Non-pigmented ciliary epithelial cell (primary cell): ENCODE measurements at places on chromosomes 2 and 18.

- DNase-seq, result no peak
These were observed 1.4 kb downstream of the TGIF1 start for GRCh38 chr18:3451183-3451988.

DNA sequence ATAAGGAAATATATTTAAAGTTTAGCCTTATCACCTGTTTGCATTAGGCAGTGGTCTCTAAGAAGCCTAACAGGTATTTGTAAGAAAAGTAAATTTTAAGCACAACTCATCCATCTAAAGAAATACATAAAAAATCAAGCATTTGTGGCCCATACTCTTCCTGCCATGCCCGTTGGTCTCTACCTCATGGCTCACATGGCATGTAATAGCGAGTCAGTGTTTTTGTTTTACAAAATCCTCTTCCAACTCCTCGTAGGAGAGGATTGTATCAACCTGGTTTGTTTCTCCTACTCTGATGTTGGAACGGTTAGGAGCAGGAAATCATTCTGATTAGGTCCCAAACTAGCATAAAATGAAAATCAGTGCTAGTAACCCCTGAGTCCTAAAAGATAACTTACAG lies 91.8 kb downstream of the FMNL2 start:
- no peak for DNase-seq

GRCh38 chr2:84830095-84830494 lies 50.8 kb downstream of the TRABD2A start:
- DNase-seq, result no peak

GRCh38 chr2:84443477-84443876 lies 15.6 kb downstream of the SUCLG1 start:
- DNase-seq, result no peak

DNA sequence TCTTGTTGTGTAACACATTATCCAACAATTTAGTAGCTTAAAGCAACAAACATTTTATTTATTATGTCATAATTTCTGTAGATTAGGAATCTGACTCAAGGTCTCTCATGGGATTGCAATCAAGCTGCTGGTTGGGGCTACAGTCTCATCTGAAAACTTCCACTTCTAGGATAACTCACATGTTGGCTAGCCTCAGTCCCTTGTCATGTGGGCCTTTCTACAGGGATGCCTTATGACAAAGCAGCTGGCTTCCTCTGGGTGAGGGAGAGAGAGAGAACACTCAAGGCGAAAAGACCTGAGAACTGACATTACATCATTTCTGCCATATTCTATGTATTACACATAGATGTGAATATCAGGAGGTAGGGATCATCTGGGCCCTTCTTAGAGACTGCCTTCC lies 317.9 kb upstream of the VRK2 start:
- no peak for DNase-seq

DNA sequence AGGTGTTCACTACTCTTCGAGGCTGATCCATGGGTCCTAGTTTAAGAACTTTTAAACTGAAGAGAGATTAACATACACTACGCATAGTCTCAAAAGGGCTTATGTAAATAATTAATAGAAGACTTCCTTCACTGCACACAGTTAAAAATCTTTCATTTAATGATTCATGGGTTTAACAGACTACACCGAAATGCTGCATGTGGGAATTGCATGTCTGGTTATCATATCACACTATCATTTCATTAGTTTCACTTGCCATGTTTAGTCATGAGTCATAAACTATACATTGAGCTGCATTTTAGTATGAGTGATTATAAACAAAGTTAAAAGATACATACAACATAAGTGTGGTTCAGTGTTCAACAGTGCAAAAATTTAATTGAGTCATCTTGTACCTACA lies 31.2 kb downstream of the GLS start:
- no peak for DNase-seq

- no peak for DNase-seq
These were observed 7.1 kb downstream of the CAPN13 start for GRCh38 chr2:30800159-30800558.

DNA sequence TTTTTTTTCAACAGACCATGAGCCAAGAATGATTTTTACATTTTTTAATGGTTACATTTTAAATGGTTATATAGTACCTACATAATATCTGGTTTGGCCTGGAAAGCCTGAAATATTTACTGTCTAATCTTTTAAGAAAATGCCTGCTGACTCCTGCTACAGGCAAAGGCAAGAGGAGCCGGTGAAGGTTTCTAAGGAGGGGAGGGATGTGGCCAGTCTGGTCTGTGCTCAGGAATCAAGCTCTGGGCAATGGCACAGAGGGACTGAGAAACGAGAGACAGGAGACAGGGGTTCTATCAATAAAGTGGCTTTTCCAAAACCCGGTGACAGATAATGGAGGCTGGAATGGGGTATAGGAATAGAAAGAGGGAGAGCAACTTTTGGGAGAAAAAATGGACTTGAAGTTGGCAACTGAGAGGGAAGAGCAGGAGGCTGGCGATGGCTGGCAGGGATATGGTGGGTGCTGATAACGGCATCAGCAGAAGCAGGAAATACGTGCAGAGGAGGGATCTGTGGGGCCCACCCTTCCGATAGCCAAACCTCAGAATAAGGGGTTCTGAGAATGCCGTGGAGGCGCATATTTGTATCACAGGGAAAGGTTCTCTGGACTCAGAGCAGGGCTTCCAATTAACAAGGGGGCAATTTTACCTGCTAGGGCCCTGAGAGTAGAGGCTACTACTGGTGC lies 64.0 kb upstream of the DNMT3A start:
- DNase-seq, result no peak

DNA sequence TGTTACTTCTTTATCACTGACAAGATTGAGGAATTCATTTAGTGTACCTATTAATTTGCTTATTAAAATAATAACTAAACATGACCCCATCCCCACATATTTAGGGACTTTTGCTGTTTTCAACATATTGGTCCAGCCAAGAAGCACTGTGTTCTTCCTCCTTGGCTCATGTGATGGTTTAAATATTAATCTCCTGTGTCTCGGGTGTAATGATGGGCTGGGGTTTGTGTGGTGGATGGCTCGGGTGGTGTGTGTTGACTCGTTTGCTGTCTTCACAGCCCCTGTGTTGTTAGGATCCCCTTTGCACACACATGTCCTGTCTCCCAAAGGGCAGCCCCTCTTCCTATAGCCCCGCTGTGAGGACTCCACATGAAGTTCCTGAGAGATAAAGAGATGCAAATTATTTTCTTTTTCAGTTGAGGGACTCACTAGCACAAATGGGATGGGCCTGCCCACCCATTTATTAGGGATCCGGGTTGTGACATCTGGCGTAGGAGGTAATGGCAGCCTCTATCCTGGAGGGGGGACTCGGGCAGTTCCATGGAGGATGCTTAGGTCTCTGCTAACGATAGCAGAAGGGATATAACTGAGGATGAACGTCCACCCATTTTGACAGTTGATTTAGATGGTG lies 53.4 kb downstream of the FHOD3 start:
- no peak for DNase-seq

- no peak for DNase-seq
These were observed 14.4 kb downstream of the PHLPP1 start for GRCh38 chr18:62729487-62730386.

DNA sequence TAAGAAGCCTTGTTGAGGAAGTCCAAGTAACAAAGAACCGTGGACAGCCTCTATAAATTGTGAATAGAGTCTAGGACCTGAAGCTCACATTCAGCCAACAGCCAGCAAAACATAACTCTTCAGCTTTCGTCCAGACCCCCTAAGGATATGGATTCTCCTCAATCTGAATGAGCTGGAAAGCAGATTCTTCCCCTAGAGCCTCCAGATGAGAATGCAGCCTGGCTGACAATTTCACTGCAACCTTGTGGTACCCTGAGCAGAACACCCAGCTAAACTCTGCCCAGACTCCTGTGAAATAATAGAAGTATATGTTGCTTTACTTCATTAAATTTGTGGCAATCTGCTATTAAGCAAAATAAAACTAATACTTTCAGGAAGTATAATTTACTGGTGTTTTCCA lies 483.5 kb upstream of the SLC8A1 start:
- no peak for DNase-seq

DNA sequence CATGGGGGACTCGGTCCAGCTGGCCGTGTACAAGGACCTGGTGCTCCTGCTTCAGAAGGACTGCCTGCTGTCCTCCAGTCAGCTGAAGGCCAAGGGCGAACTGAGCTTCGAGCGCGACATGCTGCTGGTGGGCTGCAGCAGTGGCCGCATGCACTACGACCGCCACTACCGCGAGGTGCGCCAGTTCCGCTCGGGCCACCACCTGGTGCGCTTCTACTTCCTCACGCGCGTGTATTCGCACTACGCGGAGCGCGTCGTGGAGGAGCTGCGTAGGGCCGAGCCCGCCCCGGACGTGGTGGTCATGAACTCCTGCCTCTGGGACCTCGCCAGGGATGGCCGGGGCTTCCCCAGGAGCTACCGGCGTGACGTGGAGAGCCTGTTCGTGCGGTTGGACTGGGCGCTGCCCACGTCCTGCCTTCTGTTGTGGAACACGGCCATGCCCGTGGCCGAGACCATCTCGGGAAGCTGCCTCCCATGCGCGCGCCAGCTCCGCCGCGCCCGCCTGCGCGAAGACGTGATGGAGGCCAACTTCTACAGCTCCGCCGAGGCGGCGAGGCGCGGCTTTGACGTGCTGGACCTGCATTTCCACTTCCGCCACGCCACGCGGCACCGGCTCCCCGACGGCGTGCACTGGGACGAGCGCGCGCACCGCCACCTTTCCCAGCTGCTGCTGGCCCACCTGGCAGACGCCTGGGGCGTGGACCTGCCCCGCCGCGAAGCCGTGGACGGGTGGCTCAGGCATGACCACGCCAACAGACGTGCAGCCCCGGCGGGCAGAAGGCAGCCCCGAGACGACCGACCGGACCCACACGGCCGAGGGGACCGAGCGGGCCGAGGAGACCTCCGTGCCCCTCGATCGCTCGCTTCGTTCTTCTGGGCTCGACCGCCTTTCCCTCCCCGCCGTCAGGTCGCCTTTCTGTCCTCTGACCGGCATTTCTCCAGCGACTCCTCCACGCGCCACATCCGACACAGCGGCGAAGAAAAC lies 293.9 kb upstream of the ERBB4 start:
- no peak for DNase-seq

GRCh38 chr2:74357627-74358026 lies 14.4 kb upstream of the SLC4A5 start:
- DNase-seq, result no peak

DNA sequence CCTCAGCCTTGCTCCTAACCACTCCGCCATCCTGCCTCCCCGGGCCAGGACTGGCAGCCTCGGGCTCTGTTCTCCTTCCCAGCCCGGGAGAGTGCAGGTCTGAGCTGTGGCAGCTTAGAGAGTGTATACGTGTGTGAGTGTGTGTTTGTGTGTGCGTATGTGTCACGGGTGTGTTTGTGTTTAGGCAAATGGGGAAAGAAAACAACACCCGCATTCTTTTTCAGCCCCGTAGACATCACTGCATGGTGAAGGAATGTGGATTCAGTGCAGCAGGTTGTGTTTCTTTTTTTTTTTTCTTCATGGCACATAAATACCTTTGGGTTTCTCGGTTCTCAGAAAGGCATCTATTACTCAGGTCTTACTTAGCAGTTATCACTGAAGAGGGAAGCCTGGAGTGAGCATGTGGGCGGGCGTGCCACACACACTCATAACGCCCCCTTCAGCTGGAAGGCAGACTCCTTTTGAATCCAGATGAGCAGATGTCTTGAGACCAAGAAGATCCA lies 44.2 kb downstream of the GLI2 start:
- peak; percentile 85 for DNase-seq

DNA sequence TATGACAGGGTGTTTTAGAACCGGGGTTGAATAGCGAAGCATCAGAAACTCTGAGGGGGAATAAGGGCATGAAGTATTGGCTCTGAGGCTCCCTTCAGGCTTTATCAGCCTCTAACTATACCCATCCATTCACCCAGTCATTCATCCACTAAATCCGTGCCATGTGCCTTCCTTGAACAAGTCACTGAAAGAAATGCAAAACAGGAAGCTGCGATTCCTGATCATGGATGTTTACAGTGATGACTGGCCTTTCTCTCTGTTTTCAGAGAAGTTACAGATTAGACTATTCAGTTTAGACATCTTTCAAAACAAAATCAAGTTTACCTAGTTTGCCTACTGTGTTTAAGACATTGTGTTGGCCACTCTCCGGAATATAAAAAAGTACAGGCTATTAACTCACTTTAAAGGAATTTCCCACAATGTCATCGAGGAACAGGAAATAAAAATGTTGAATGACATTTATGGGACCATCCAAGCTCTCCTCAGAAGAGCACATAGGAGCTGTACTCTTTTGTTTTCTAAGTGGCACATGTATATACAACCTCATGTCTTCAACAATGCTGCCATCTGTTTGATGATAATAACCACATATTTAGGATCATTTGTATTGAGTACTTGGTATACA lies 43.8 kb upstream of the SLC14A1 start:
- DNase-seq, result no peak

- no peak for DNase-seq
These were observed 2.7 kb upstream of the MTLN start for GRCh38 chr2:110215091-110215490.
